ENCODE measurements at places on chromosomes 2 and 18. TPM values are rescaled to one million over a fixed set of nuclear protein-coding genes. Genes with fewer than 3 reads are reported as not detected.
A peak's percentile ranks its signal among the peaks of the same experiment; 100 is the strongest.

The SERPINB4 gene
- total RNA-seq = 0.66 TPM

DNA sequence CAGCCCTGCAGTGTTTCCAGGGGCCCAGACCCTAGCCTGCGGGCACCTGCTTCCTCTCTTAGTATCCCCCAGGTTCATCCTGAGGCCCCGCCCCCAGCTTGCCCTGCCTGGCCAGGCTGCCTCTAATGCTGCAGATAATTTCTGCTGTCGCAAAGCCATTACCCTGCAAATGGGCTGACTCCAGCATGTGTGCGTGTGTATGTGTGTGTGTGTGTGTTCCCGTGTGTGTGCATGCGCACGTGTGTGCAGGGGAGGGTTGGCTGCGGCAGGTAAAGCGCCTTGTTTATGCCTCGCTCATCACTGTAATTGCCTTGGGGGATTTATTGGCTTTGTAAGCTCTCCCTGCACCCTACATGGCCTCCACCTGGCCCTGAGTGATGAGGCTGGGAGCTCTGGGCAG is 7.6 kb upstream of the PRSS56 start:
- H3K36me3 ChIP-seq = no peaks in the 10 kb centered on the region
- H3K27ac ChIP-seq = no peak overlapping the region
- no peak overlapping the region for H3K4me3 ChIP-seq
- no peaks in the 10 kb centered on the region for H3K27me3 ChIP-seq
- DNase-seq = no peak

GRCh38 chr2:21590026-21590690 is 466.4 kb downstream of the TDRD15 start:
- H3K36me3 ChIP-seq = no peaks in the 10 kb centered on the region
- no peak overlapping the region for H3K27ac ChIP-seq
- no peak for DNase-seq
- no peaks in the 10 kb centered on the region for H3K4me1 ChIP-seq

- H3K4me3 ChIP-seq = no peak overlapping the region
- H3K27ac ChIP-seq = no peak overlapping the region
- DNase-seq = no peak
- no peaks in the 10 kb centered on the region for H3K27me3 ChIP-seq
Measured at GRCh38 chr2:173151671-173152401, 76.2 kb downstream of the MAP3K20 start.

- H3K36me3 ChIP-seq = no peaks in the 10 kb centered on the region
- H3K4me3 ChIP-seq = no peak overlapping the region
- no peaks in the 10 kb centered on the region for H3K4me1 ChIP-seq
- no peak for DNase-seq
- H3K27ac ChIP-seq = no peak overlapping the region
- H3K27me3 ChIP-seq = no peaks in the 10 kb centered on the region
Measured at GRCh38 chr2:238926761-238927611, 79.1 kb downstream of the TWIST2 start.

DNA sequence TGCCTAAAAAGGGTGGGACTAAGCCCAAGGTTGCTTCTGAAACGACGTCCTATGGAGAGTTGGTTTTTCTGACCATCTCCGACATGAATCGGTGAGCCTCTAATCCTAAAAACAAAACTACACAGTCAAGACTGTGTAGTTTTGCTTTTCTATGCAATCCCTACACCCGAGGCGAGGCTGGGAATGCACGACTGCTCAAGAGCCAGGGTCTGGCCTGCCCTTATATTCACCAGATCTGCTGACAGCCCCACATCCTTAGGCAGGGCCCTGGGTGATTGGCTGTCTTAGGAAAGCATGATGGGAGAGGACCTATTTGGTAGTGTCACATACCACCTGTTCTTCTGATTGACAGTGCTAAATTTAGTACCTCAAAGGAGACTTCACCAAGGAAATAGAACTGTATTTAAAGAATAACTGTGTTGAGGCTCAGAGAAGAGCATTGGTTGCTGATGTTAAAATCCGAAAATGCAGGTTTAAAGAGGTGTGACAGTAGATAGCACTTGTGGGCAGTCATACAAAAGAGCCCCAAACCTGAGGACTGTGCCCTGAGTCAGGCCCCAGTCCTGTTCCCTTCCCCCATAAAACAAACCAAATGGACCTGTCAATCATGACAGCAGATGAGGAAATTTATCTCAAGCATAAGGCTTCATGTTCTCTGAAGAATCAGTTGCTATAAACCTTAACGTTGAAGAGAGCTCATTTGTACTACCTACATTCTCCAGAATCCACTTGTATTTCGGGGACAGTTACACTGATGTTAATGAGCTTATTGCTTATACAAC is at the start of gene TTN:
TSS of gene TTN (minus strand) at position 197 of the 782 bp plus-strand sequence. CDS start 2,781 bp downstream, outside the sequence.
- no peak for DNase-seq
- no peak within 1 kb of the TSS for H3K4me3 ChIP-seq
- no peak within 1 kb of the TSS for H3K27ac ChIP-seq
- no peaks in the 10 kb centered on the region for H3K27me3 ChIP-seq

DNA sequence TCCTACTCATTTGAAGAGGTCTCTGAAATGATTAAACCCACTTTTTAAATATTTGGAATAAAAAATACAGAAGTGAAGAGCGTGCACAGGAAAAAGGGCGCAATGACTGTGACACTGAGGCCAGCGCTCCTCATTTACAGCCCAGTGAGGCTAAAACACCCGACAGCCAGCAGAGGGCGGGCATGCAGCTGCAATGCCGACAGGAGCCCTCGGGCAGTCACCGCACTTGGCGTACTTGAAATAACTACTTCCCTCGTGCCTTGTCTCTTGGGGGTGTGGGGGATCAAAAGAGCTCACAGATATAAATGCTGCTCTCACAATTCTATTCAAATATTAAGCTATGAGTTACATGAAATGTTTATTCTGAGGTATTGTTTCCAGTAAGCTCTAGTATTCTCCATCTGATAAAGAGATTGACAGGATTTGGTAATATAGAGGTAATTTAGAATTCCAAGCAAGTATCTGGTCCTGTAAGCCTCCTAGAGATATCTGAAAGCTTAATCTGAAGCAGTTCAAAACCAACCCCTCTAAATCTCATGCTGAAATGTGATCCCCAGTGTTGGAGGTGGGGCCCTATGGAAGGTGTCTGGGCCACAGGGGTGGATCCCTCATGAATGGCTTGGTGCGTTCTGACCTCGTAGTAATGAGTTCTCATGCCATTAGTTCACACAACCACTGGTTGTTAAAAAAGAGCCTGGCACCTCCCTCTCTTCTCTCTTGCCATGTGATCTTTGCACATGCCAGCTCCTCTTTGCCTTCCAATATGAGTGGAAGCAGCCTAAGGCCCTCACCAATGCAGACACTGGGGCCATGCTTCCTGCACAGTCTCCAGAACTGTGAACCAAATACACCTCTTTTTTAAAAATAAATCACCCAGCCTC is 93.6 kb downstream of the ZAP70 start:
- no peaks in the 10 kb centered on the region for H3K4me1 ChIP-seq
- H3K4me3 ChIP-seq = no peak overlapping the region
- H3K36me3 ChIP-seq = peaks cover 2% of the 10 kb centered on the region
- peak; percentile 73 for DNase-seq
- H3K27ac ChIP-seq = no peak overlapping the region

The ZNF521 gene
- 30.2 TPM for total RNA-seq

DNA sequence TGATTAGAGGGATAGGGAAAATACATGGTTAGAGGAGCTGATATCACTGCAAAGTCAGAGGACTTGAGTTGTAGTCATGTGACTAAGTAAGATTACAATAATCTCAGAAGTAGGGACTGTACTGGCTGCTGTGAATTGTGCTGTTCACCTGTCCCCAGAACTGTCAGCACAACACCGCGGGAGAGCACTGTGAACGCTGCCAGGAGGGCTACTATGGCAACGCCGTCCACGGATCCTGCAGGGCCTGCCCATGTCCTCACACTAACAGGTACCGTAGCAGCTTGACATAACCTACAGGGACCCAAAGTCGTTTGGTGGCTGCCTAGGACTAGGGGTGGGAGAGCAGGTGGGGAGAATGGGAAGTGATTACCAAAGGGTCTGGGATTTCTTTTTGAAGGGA is 132.8 kb upstream of the TTC39C start:
- H3K4me1 ChIP-seq = no peaks in the 10 kb centered on the region
- no peaks in the 10 kb centered on the region for H3K27me3 ChIP-seq
- peak overlapping the region; percentile 94 for H3K27ac ChIP-seq

DNA sequence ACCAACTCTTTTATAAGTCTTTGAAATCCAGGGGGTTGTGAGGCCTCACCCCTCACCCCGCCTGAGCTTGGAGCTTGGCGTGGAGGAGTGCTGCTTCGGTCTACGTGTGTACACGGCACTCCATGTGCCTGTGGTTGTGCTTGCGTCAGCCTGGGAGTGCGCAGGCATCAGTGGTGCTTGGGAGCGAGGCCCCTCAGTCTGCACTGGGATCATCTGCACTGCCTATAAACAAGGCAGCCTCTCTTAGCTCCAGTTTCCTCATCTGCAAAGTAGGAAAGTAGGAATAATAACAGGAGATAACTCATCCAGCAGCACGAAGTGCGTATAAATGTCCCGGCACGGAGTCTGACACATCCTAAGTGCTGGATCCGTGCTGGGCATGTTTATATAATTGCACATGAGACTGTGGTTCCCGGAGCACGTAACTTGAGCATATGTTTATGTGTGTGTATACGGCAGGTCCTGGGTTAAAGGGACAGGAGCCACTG is 1.2 kb downstream of the GYPC start:
- no peaks in the 10 kb centered on the region for H3K36me3 ChIP-seq
- peak; percentile 31 for DNase-seq
- peak overlapping the region; percentile 74 for H3K4me3 ChIP-seq
- H3K27ac ChIP-seq = peak overlapping the region; percentile 97
- H3K4me1 ChIP-seq = no peaks in the 10 kb centered on the region

GRCh38 chr2:239951825-239952224 is 73.3 kb downstream of the NDUFA10 start:
- no peak overlapping the region for H3K27ac ChIP-seq
- no peak overlapping the region for H3K4me3 ChIP-seq
- DNase-seq = no peak
- H3K36me3 ChIP-seq = no peaks in the 10 kb centered on the region
- H3K4me1 ChIP-seq = peaks cover 14% of the 10 kb centered on the region

- no peak for DNase-seq
- no peaks in the 10 kb centered on the region for H3K27me3 ChIP-seq
Measured at GRCh38 chr2:201228912-201229290, 31.4 kb upstream of the CASP8 start.

The NT5DC4 gene
- total RNA-seq = not detected

All from breast epithelium (tissue), 4 donors.